ENCODE measurements at places on chromosomes 12 and 14. TPM values are rescaled to one million over a fixed set of nuclear protein-coding genes. Genes with fewer than 3 reads are reported as not detected.
A peak's percentile ranks its signal among the peaks of the same experiment; 100 is the strongest.

DNA sequence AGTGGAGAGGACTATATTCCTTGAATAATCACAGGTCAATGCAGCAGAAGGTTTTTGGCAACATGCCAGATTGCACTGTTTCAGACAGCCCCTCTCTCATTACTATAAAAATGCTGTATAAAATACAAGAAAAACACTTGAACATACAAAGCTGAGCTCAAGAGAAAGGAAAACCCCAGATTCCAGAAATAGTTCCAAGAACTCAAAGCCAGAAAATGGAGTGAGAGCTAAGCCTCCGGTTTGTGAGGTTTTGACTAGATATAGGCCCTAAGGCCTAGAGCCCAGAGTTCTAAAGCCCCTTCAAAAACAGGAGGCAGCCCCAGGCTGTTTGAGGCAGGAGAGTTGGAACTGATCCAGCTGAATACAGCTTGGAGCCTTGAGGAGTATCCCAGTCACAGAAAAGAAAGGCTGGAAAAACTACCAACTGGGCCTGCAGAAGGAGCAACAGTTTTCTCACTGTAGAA, 29.4 kb upstream of the ACTN1 start:
- H3K27ac ChIP-seq = no peak overlapping the region
- no peak overlapping the region for H3K4me3 ChIP-seq
- H3K4me1 ChIP-seq = peaks cover 6% of the 10 kb centered on the region
- DNase-seq = peak; percentile 19
- H3K36me3 ChIP-seq = no peaks in the 10 kb centered on the region
- no peaks in the 10 kb centered on the region for H3K27me3 ChIP-seq

- H3K27me3 ChIP-seq = no peaks in the 10 kb centered on the region
- H3K36me3 ChIP-seq = no peaks in the 10 kb centered on the region
- peak; percentile 87 for DNase-seq
- H3K4me3 ChIP-seq = no peak overlapping the region
- H3K4me1 ChIP-seq = peaks cover 38% of the 10 kb centered on the region
- peak overlapping the region; percentile 81 for H3K27ac ChIP-seq
Measured at GRCh38 chr12:104219908-104220404, 4.4 kb downstream of the TXNRD1 start.

GRCh38 chr14:92677087-92677668, 71.2 kb downstream of the LGMN start:
- H3K27me3 ChIP-seq = no peaks in the 10 kb centered on the region
- no peaks in the 10 kb centered on the region for H3K36me3 ChIP-seq
- no peak overlapping the region for H3K27ac ChIP-seq
- no peak for DNase-seq

- H3K27ac ChIP-seq = no peak overlapping the region
- no peak for DNase-seq
- H3K4me3 ChIP-seq = no peak overlapping the region
- H3K4me1 ChIP-seq = no peaks in the 10 kb centered on the region
Measured at GRCh38 chr12:66399911-66400306, 97.6 kb downstream of the HELB start.

- no peaks in the 10 kb centered on the region for H3K36me3 ChIP-seq
- H3K4me3 ChIP-seq = no peak overlapping the region
- no peaks in the 10 kb centered on the region for H3K27me3 ChIP-seq
- no peak for DNase-seq
Measured at GRCh38 chr12:89264837-89265236, 87.5 kb downstream of the DUSP6 start.

GRCh38 chr12:2634471-2634870, 160.3 kb upstream of the FKBP4 start:
- no peaks in the 10 kb centered on the region for H3K4me1 ChIP-seq
- H3K36me3 ChIP-seq = no peaks in the 10 kb centered on the region

- DNase-seq = peak; percentile 63
- H3K27ac ChIP-seq = no peak overlapping the region
- H3K4me1 ChIP-seq = no peaks in the 10 kb centered on the region
- no peaks in the 10 kb centered on the region for H3K27me3 ChIP-seq
Measured at GRCh38 chr12:90854136-90854689, 100.8 kb downstream of the CCER1 start.

- no peak for DNase-seq
- no peak overlapping the region for H3K27ac ChIP-seq
- no peaks in the 10 kb centered on the region for H3K36me3 ChIP-seq
- no peaks in the 10 kb centered on the region for H3K27me3 ChIP-seq
Measured at GRCh38 chr12:76916170-76916540, 37.3 kb upstream of the CSRP2 start.

DNA sequence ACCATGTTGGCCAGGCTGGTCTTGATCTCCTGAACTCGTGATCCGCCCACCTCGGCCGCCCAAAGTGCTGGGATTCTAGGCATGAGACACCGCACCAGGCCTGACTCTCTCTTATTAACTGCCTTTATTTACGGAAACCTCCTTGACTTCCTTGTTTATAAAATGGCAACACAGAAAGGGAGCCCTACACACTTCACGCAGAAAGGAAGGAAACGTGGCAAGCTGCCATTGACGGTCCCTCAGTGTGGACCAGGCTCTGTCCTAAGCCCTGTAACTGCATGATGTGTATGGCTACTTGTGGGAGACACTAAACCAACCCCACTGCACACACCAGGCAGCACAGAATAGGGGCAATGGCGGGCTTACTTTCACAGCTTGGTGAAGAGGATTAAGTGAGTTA, 11.7 kb downstream of the CINP start:
- H3K27ac ChIP-seq = no peak overlapping the region
- H3K27me3 ChIP-seq = no peaks in the 10 kb centered on the region
- peaks cover 25% of the 10 kb centered on the region for H3K36me3 ChIP-seq
- H3K4me3 ChIP-seq = no peak overlapping the region
- no peaks in the 10 kb centered on the region for H3K4me1 ChIP-seq
- no peak for DNase-seq

GRCh38 chr14:100871234-100872186, 32.0 kb downstream of the RTL1 start:
- H3K27me3 ChIP-seq = no peaks in the 10 kb centered on the region
- H3K36me3 ChIP-seq = no peaks in the 10 kb centered on the region
- peak; percentile 74 for DNase-seq
- H3K4me1 ChIP-seq = no peaks in the 10 kb centered on the region
- H3K27ac ChIP-seq = no peak overlapping the region
- no peak overlapping the region for H3K4me3 ChIP-seq

The LRRC10 gene
- not detected for total RNA-seq

DNA sequence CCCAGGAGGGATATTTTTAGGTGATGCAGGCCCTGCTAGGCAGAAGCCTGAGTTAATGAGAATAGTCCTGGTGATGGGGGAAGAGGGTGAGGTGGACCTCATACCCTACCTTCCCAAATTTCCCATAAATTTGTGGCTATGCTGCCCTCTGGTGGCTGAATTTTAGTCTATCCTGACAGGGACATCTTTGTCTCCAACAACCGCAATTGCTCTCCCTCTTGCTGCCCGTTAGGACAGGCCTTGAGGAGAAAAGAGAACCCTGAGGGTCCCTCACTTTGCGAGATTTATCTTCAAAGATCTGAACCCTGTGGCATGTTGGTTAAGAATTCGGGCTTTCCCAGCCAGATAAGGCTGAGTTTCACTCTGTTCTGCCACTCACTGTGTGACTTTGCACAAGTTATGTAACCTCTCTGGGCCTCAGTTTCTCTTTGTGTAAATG, 9.8 kb upstream of the ZNF385A start:
- DNase-seq = peak; percentile 84
- H3K4me3 ChIP-seq = no peak overlapping the region
- H3K27ac ChIP-seq = no peak overlapping the region
- H3K4me1 ChIP-seq = peaks cover 22% of the 10 kb centered on the region

The C1R gene
- total RNA-seq = 15.0 TPM

DNA sequence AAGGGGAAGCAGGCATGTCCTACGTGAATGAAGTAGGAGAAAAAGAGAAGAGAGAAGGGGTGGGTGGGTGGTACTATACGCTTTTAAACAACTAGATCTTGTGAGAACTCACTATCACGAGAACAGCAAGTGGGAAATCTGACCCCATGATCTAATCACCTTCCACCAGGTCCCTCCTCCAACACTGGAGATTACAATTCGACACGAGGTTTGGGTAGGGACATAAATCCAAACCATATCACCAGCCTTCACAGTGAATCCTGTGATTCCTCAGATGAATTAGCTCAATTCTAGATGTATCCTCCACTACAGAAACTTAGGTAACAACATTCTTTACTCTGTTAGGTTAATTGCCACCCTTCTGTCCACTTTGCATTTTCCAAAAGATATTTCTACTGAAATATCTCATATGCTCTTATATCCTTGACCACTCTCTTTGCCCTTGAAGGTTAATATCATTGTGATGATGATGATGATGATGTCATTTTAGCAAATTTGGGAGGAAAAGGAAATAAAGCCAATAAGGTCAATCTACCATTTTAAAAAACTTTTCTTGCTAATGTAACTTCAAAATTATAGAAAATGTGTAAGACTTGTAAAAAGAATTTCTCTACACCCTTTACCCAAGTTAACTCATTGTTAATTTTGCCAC, 23.2 kb upstream of the CCNT1 start:
- DNase-seq = no peak
- peaks cover 10% of the 10 kb centered on the region for H3K27me3 ChIP-seq
- no peaks in the 10 kb centered on the region for H3K36me3 ChIP-seq

DNA sequence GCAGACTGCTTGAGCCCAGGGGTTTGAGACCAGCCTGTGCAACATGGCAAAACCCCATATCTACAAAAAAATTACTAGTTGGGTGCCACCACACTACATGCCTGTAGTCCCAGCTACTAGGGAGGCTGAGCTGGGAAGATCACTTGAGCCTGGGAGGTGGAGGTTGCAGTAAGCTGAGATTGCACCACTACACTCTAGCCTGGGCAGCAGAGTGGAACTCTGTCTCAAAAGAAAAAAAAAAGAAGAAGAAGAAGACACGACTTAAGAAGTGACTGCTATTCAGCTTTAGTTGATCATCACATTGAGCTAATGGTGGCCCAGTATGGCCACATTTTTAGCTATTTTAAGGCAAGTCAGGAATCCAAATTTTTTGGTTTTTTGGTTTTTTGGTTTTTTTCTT, 8.9 kb upstream of the METTL17 start:
- H3K36me3 ChIP-seq = no peaks in the 10 kb centered on the region
- DNase-seq = no peak
- no peaks in the 10 kb centered on the region for H3K4me1 ChIP-seq
- H3K27me3 ChIP-seq = no peaks in the 10 kb centered on the region

GRCh38 chr12:49342914-49343731, 3.6 kb upstream of the DNAJC22 start:
- H3K27ac ChIP-seq = no peak overlapping the region
- H3K4me3 ChIP-seq = peak overlapping the region; percentile 44
- H3K4me1 ChIP-seq = peaks cover 40% of the 10 kb centered on the region
- no peak for DNase-seq

DNA sequence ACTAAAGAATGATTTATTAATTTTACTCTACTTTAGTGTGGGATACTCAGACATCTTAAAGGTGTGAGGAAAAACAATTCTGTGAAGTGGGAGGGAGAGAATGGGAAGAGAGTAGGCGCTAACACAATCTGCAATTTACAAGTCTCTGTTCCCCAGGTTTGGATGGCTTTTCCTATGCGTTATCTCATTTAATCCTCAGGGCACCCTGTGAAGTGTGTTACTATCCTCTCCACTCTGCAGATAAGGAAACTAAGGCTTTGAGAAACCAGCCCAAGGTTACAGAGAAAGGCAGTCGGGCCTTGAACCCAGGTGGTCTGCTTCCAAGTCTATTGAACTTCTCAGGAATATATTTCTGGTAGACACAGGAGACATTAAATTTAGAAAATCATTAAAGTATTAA, 36.2 kb upstream of the TUBA1C start:
- no peak overlapping the region for H3K4me3 ChIP-seq
- no peak for DNase-seq

The BHLHE41 gene
- total RNA-seq = 4.8 TPM

DNA sequence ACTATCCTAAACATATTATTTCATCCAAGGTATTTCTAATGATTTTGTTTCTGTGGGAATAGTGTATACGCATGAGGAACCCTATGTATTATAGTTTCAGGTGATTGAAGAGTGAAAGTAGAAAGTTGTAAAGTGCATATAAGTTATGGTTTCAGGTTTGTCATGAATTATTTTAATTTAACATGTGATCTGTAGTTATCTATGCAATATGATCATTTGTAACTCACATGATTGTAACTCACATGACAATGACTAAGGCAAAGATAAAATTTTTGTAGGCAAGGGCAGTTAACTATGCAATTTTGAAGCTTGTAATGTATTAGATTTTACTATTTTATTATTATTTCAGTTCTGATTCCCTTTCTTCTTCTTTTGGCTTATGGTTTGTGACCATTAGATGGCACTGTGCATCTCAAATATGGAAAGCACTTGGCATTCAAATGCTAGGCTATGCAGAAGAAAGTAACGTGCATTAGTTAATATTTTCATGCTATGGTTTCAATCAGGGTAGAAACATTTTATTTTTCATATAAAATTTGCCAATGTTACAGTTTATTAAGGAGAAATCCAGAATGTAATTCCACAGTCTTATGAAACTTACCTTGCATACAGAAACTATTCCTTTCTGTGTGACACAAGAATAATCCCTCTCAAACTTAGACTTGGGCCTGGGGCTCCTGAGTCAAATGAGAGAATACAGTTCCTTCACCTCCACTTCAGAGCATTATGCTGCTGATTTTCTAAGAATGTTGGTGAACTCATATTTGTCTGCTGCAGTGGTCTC, 15.8 kb upstream of the TMEM30B start:
- no peaks in the 10 kb centered on the region for H3K36me3 ChIP-seq
- H3K4me3 ChIP-seq = no peak overlapping the region
- H3K27me3 ChIP-seq = no peaks in the 10 kb centered on the region
- DNase-seq = peak; percentile 55
- H3K27ac ChIP-seq = no peak overlapping the region
- no peaks in the 10 kb centered on the region for H3K4me1 ChIP-seq

GRCh38 chr14:99266181-99267178, 5.5 kb downstream of the BCL11B start:
- H3K36me3 ChIP-seq = peaks cover 17% of the 10 kb centered on the region
- H3K27me3 ChIP-seq = no peaks in the 10 kb centered on the region
- H3K27ac ChIP-seq = peak overlapping the region; percentile 93
- H3K4me3 ChIP-seq = peak overlapping the region; percentile 85

GRCh38 chr12:130139567-130140421, 22.5 kb upstream of the FZD10 start:
- no peak for DNase-seq
- H3K4me3 ChIP-seq = no peak overlapping the region
- no peaks in the 10 kb centered on the region for H3K4me1 ChIP-seq
- H3K27me3 ChIP-seq = peaks cover 8% of the 10 kb centered on the region
- H3K36me3 ChIP-seq = no peaks in the 10 kb centered on the region

The CMA1 gene
- total RNA-seq = not detected

The TAS2R31 gene
- 5.2 TPM for total RNA-seq

Measured in A673 (cell line).